ENCODE measurements at places on chromosomes 2 and 18.
A peak's percentile ranks its signal among the peaks of the same experiment; 100 is the strongest.

- DNase-seq: no peak
Observed at GRCh38 chr2:168454737-168455644, 1.1 kb upstream of the CERS6 start.

- DNase-seq: no peak
Observed at GRCh38 chr2:25567406-25567805, 106.0 kb downstream of the DTNB start.

GRCh38 chr2:7012141-7012764 is 95.0 kb downstream of the RNF144A start:
- no peak for DNase-seq

DNA sequence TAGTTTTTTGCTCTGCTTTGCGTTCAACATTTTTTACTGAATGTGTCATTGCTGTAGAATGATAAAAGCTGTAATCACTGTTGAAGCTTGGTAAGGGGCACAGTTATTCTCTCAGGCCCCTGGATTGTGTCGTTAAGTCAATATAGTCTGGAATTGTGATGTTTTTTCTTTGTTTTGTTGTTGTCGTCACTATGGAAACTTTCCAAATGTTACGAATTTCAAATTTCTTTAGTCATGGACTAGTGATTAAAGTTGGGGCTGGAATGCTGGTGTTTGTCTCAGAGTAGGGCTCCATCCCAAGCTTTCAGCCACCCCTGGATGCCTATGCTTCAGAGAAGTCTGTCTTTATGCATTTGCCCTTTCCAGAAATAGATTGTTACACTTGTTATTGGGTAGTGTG is 287.2 kb downstream of the CDH19 start:
- no peak for DNase-seq

- no peak for DNase-seq
Observed at GRCh38 chr2:43298500-43298899, 72.1 kb upstream of the ZFP36L2 start.

DNA sequence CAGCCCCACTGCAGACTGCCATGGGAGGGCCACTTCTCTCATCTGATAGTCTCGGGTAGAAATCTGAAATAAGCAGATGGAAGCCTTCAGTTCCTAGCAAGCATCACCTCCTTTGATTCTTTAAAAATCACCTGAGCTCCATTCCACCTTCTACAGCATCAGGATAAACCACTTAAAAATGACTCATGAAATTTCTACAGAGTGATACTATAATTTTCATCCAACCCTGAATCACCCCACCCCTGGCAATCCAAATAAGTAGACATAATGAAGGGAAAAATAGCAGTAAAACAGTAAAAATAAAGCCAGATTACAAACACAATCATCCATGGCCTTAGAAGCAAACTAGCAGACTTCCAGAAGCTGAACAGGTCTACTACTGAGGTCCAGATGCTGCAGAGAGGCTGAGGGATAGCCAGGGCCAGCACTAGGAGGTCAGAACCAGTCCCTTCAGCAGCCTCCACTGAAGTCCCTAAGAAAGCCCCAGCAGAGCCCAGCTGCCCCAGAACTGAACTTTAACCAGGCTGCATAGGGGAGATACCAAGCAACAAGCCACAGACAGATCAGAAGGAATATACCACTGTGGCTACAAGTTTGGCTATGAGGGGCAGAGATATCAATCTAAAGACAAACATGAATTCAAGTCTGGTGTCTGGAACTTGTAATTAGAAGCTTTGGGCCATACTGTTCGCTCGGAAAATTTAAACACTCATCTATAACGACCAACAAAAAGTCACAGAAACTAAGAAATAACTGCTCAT is 54.7 kb upstream of the RNU4ATAC start:
- DNase-seq: no peak

DNA sequence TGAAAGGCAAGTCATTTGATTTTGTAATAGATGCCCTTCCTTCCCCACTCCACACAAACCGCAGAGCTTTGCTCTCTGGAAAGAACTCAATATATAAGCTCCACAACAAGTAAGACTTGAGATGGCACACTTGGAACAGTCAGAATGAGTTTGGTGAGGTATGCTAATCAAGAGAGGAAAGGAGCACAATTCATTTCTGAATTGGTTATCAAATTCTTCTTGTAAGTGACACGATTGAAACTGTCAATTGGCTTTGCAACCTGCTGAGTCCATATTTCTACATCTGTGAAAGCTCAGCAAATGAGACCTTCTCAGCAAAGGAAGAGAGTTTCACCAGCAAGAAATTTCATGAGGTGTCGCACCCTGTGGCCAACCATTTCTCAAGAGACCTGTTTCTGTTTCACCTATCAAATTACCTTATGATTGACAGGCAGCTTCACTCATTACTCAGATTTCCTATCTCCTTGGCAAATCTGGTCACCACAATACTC is 19.1 kb downstream of the CTLA4 start:
- no peak for DNase-seq

GRCh38 chr2:215405722-215406581 is 29.9 kb downstream of the FN1 start:
- DNase-seq: no peak

GRCh38 chr2:105375001-105375561 is 23.8 kb downstream of the FHL2 start:
- no peak for DNase-seq

- no peak for DNase-seq
Observed at GRCh38 chr2:138640921-138641676, 139.1 kb downstream of the NXPH2 start.

GRCh38 chr2:172944794-172945509 is 130.7 kb upstream of the MAP3K20 start:
- DNase-seq: no peak

- DNase-seq: no peak
Observed at GRCh38 chr18:2588666-2589344, 17.4 kb downstream of the NDC80 start.

GRCh38 chr2:40448476-40449079 is 3.3 kb downstream of the SLC8A1 start:
- peak; percentile 50 for DNase-seq

GRCh38 chr18:64270121-64270520 is 121.2 kb upstream of the LINC00305 start:
- DNase-seq: no peak

GRCh38 chr2:45373534-45373933 is 237.5 kb downstream of the SRBD1 start:
- no peak for DNase-seq

DNA sequence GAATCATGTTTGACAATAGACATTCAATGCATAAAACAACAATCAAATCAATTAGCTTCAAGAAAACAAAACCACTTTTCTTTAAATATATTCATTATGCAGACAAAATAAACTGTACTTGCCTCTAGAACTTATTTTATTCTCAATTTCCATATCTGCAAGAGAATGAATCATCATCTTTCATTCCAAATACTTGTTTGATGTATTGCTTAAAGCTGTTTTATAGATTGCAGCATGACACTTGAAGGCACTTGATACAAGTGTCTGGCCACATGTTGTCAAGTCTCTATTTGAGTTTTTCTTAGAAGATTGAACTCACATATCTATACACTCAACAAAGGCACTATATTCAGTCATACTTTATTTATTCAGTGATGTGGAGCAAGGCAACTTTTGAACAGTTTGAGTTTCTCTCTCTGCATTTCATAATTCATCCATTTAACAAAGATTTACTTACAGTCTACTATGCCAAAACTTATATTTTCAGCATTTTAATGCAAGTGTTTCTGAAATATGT is 38.7 kb upstream of the DDX18 start:
- no peak for DNase-seq

GRCh38 chr2:215511454-215512346 is 75.8 kb upstream of the FN1 start:
- DNase-seq: no peak

DNA sequence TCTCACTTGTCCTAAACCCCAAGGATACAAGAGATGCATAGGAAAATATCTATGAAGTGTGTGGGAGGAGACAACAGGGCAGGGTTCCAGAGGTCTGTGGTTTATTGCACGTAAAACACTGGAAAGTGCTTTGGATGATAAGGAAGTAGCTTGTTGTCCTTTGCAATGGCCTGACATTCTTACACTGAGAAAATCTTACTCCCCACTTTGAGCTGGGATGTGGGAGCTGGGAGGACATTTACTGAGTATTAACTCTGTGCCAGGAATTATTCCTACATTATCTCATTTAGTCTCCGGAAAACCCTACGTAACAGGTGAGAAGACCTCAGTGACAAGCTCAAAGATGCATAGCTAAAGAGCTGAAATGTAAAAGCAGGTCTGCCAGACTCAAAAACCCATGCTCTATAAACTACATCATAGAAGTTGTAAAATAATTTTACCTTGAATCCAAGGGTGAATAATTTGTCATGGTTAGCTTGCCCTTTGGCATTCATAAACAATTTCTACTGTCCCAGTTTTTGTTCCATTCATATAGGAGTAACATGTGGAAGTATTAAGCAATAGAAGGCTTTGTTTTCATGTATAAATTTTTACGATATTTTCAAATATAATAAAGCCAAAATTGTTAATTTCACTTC is 9.2 kb upstream of the GALNT3 start:
- no peak for DNase-seq

DNA sequence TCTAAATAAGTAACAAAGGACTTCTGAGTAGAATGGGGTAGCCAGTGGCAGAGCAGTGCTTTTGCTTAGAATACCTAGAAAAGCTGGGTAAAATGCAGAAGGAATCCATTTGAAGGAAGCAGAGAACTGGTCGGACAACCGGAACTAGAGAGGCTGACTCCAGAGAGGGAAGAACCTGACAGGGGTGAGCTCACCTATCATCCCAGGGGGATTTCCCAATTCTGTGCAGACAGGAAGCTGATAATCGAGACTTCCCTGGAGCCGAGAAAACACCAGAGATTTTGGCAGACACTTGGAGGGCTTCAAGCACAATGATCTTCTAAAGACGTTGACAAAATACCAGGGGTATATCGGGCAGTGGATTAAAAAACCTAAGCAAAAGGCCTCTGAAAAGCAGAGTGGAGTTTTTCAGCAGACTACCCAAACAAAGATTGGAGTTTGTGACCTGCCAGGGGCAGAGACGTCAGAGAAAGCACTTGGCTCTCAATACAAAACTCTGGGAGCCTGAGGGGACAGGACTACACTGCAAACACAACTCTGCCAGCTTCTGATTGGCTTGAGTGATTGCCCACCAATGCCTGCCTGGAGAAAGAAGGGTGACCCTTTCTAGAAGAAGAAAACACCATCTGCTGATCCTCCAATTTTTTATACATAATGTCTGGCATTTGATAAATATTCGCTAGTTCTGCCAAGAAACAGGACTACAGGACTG is 67.5 kb upstream of the TTN start:
- DNase-seq: peak; percentile 98

- DNase-seq: no peak
Observed at GRCh38 chr2:212894026-212894425, 257.4 kb downstream of the IKZF2 start.

DNA sequence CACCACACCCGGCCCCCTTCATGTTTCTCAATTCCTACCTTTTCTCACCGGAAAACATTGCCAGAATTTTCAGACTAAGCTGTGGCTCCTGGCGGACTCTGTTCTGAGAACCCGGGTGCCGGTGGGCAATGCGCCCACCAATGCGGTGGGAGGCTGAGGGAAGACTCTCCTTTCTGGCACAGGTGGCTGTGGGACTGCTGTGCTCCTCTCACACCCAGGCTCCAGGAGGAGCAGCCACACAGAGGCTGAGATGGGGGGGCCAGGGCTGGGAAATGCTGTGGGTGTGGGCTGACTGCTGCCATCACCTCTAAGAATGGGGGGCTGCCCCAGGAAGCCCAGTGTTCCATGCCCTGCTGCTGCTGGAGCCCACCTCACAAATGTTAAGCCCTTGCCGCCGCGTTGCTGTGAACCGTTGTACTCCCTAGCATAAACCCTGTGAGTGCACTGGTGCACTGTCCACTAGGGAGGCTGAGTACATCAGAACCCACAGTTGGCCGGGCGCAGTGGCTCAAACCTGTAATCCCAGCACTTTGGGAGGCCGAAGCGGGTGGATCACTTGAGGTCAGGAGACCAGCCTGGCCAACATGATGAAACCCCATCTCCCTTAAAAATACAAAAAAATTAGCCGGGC is 152.6 kb downstream of the LDLRAD4 start:
- no peak for DNase-seq

- DNase-seq: no peak
Observed at GRCh38 chr2:16139663-16140615, 199.6 kb downstream of the MYCN start.

DNA sequence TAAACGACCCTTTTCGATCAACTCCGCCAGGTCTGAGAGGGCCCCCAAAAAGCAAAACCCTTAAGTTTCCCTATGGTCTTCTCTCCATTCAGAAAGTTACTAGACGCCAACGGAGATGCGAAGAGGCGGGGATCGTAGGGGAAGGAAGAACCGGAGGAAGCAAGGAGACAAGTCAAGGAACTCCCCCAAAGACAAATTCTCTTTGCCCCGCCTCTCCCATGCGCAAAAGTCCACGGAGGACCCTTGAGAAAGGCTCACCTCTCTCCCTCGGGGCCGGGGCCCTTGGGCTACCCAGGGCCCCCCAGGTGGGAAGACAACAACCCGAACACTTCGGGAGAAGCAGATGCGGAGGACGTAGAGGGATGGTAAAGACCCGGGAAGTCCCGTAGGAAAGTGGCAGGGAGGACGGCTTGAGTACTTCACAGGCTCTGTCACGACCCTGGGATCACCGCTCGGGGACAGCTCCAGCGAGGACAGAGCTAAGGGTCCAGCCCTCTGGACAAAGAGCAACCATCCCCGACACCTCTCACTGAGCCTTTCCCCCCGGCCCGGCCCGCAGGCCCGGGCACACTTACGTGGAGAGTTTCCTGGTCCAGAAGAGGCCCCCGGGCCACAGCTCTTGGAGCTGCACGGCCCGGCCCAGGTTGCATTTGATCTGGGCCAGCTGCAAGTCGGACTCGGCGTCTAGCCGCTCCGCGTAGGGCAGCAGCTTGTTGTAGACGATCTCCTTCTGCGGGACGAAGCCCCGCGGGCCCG is 647 bp downstream of the PSME4 start:
- DNase-seq: no peak

- peak; percentile 63 for DNase-seq
Observed at GRCh38 chr2:186429104-186429503, 57.0 kb upstream of the ZC3H15 start.

GRCh38 chr18:45353530-45353929 is 261.7 kb upstream of the SLC14A2 start:
- DNase-seq: no peak

GRCh38 chr18:34189656-34190435 is 34.9 kb downstream of the NOL4 start:
- DNase-seq: no peak

- DNase-seq: no peak
Observed at GRCh38 chr2:75667884-75668283, 21.3 kb downstream of the MRPL19 start.

GRCh38 chr2:224059178-224059577 is 20.1 kb upstream of the SERPINE2 start:
- no peak for DNase-seq

GRCh38 chr2:212451786-212452231 is 86.8 kb downstream of the ERBB4 start:
- peak; percentile 34 for DNase-seq

- DNase-seq: no peak
Observed at GRCh38 chr2:1872602-1873183, 128.4 kb upstream of the PXDN start.

All from NCI-H446 treated with DMSO at 0.1 percent for 48 hours (cell line).